ENCODE measurements at places on chromosomes 6 and 20.
A peak's percentile ranks its signal among the peaks of the same experiment; 100 is the strongest.

- peak; percentile 74 for DNase-seq
Observed at GRCh38 chr6:10801224-10801848, 37.0 kb downstream of the MAK start.

GRCh38 chr20:62752181-62752670 is 43.6 kb downstream of the NTSR1 start:
- DNase-seq, result no peak

GRCh38 chr6:32439139-32439538 is 548 bp upstream of the HLA-DRA start:
- DNase-seq, result no peak

- DNase-seq, result no peak
Observed at GRCh38 chr6:41563060-41563776, 17.0 kb downstream of the FOXP4 start.

GRCh38 chr20:10398834-10399369 is 35.1 kb downstream of the MKKS start:
- DNase-seq, result no peak

GRCh38 chr6:15948930-15949900 is 179.7 kb upstream of the MYLIP start:
- DNase-seq, result peak; percentile 42

DNA sequence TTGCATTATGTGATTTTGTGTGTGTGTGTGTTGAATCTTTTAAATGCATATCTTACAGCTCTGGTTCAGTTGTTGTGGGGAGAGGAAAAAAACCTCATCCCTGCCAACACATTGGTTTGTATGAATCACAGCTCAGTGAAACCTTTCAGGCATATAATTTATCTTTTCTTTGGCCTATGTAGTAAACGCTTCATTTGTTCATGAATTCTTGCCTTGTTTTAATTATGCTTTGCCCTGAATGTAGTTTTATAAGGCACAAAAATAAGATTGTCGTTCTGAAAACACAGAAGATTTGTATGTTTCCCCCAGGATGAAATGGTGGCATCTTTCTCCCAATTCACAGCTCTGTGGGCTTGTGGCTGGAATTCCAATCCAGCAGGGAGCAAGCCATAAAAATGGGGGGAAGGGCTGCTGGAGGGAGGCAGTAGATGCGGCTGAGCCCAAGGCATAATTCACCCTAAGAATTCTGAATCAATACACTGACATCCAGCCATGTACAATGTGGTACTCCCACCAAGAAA is 45.1 kb downstream of the BCAS1 start:
- no peak for DNase-seq

DNA sequence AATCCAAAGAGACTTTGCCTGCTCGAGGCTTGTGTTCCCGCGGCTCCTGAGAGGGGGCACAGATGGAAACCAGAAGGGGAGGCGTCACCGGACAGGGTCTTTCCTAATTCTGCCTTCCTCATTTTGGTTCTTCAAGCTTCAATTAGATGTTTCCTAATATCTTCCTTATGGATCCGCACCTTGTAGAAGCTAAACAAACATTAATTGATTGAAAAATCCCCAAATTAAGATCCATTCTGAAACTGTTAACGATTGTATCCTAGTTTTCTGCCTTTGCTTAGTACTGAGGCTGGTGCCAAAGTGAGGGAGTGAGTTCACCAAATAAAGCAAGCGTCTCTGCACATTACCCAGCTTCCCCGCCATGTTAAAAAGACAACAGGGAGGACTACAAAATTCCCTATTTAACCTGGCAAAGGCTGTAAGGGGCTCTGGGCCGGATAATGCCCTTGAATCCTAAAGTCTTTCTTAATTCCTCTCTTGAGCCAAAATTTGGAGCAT is 123.2 kb downstream of the GPX5 start:
- no peak for DNase-seq

DNA sequence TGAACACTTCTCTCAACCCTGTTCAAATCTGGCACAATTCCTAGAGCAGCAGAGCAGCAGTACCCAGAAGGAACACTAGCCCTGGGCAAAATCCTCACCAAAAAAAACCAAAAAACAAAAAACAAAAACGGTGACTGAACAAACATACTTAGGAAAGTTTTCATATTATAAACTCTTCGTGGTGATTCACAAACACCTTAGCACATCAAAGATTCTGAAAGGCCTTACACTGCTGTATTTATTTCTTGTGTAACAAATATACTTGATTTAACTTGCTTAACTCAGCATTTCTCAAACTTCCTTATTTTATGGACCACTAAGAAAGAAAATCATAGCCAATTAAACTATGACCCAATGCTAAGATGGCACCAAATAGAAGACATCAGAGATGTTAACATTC is 57.8 kb upstream of the RREB1 start:
- no peak for DNase-seq

- no peak for DNase-seq
Observed at GRCh38 chr6:152004036-152004566, 196.6 kb downstream of the ESR1 start.

- no peak for DNase-seq
Observed at GRCh38 chr20:44279228-44279627, 31.8 kb downstream of the FITM2 start.

- peak; percentile 50 for DNase-seq
Observed at GRCh38 chr20:19211661-19212468, 577 bp upstream of the SLC24A3 start.

- DNase-seq, result peak; percentile 31
Observed at GRCh38 chr6:136034422-136034821, 182.9 kb downstream of the PDE7B start.

GRCh38 chr6:5398530-5398929 is 137.2 kb downstream of the FARS2 start:
- no peak for DNase-seq

GRCh38 chr6:50180646-50181045 is 130.9 kb upstream of the DEFB112 start:
- DNase-seq, result no peak

DNA sequence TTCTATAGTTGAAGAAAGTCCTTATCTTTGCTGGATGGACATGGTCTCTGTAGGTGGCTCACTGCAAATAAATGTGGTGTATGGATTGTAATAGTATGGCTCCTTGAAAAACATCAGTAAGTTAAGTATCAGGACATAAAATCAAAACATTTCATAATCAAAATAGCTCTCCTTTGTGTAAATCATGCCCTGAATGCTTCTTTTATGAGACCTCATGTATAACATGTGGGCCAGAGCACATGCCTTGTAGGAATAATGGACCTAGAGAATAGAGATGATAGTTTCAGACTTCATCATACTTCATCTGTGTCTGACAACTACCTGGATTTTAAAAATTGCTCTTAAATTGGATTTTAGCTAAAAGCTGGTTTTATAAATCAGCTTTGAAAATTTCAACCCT is 159.9 kb downstream of the ASCC3 start:
- DNase-seq, result no peak

DNA sequence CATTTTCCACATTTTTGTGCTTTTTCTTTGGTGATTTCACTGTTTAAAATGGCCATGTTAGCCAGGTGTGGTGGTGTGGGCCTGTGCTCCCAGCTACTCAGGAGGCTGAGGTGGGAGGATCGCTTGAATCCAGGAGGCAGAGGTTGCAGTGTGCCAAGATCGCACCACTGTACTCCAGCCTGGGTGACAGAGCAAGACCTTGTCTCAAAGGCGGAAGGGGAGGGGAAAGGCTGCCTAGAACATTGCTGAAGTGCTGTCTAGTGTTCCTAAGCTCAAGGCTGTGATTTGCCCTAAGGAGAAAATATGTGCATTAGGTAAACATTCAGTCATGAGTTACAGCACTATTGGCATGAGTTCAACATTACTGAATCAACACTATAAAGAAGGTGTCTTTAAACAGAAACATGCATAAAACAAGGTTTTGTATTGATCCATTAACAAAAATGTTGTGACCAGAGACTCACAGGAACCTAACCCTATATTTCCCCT is 14.0 kb downstream of the ZC2HC1B start:
- DNase-seq, result no peak

- no peak for DNase-seq
Observed at GRCh38 chr6:16475494-16475781, 237.1 kb downstream of the GMPR start.

DNA sequence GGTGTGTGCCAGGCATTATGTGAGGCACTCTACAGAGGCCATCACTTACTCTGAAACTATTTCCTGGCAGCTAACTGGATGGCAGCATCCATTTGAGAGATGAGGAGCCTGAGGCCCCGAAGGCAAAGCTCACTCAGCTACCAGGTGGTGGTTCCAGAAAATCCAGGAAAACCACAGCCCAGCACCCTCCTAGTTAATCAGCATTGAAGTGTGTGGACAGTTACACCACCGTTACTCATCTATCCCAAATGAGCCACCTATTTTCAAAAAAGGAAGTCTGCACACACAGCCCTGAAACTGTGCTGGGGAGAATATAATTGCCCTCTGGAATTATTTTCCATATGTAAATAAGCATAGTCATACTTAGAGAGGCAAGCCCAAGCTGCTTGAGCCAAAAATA is 67.4 kb downstream of the CNBD2 start:
- DNase-seq, result no peak

- peak; percentile 67 for DNase-seq
Observed at GRCh38 chr6:1312473-1313367, 822 bp downstream of the FOXQ1 start.

GRCh38 chr6:1712451-1712850 is 102.7 kb downstream of the FOXC1 start:
- no peak for DNase-seq

GRCh38 chr20:17761604-17762003 is 61.8 kb downstream of the BANF2 start:
- peak; percentile 55 for DNase-seq

- no peak for DNase-seq
Observed at GRCh38 chr6:149806127-149806526, 56.6 kb downstream of the PCMT1 start.

DNA sequence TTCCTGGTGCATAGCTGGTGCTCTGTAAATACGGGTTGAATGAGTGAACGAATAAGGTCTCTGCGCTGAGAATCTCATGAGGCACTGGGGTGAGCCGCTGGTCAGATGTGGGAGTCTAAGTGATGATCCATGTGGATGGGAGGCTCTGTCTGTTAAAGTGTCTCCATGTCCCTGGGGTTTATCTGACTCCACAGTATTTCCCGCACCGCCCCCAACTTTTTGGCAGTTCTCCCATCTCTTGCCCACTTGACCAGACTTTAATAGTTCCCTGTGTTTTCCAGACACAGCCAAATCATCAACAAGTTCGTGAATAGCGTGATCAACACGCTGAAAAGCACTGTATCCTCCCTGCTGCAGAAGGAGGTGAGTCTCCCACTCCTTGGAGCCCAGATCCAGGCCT is 9.9 kb downstream of the BPIFA2 start:
- DNase-seq, result no peak

GRCh38 chr6:34559651-34560365 is 3.7 kb upstream of the SPDEF start:
- peak; percentile 53 for DNase-seq

- peak; percentile 94 for DNase-seq
Observed at GRCh38 chr6:44000164-44000842, 126.9 kb downstream of the MRPL14 start.

- no peak for DNase-seq
Observed at GRCh38 chr20:51384875-51385274, 157.6 kb downstream of the NFATC2 start.

DNA sequence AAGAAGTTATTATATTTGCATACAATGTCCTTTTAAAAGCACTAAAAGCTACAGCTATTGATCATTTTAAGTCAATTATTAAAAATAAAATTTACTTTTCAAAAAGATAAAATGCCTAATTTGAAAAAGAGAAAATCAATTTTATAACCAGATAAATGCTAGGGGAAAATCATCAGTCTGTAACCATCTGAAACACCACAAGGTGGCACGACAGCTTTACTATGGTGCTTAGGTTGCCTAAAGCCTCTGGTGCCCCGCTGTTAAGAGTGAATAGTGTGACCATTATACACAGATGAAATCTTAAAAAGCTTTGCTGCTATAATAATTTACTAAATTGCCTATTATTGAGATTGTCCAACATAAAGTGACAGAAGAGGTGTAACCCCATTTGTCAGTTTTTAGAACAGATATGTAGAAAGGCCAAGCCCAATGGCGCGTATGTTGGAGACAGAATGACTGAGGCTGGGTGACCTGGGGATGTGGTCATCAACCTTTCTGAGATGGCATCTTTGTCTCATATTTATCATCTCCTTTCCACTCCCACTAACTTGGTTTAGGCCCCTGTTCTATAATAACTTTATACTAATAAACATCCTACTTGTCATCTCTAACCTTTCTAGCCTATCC is 100.8 kb downstream of the MOXD1 start:
- DNase-seq, result peak; percentile 43

DNA sequence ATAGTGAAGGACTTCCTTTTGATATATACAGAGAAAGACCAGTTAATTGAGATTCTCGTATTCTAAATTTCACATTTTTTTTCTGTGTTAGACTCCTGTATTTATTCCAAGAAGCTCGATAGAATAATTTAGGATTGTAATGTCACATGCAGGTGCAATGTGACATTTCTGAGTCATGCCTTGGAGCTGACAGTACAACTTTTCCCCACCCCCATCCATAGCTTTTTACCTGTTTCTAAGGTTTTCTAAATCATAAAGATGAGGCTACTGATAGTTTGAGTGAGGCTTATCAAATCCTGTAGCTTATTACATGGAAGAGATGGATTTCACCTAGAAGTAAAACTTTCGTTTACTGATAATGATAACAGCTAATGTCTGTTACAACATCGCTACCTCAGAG is 37.6 kb downstream of the FLRT3 start:
- no peak for DNase-seq

DNA sequence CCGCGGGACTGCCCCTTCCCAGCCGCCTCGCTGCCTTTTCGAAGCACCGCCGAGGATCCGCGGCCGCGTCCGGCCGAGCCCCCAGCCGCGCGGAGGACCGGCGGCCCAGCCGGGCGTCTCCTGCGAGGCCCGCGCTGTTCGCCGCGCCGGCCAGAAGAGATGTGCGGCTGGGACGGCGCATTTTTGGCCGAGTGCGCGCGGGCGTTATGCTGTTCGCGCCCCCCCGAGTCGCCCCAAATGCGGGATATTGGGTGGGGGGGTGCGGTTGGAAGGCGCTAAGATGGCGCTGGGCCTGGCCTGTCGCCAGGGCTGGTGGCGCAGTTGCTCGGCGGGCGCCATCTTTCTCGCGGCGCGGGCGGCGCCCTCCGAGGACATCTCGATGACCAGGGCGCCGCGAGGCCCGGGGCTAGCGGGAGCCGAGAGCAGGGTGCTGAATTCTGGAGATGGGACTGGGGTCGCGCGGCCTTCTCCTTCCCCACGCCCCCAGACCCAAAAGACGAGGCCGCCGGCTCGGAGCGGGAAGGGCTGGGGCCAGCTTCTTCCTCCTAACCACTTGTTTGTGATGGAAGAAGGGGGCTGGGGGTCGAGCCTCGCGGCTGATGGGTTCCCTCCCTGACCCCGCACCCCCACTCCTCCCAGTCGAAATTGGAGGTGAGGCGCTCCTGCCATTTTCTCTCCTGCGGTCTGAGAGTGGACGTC is 1.5 kb downstream of the BICRAL start:
- DNase-seq, result peak; percentile 57

- peak; percentile 62 for DNase-seq
Observed at GRCh38 chr6:160297310-160297709, 38.7 kb upstream of the SLC22A2 start.

DNA sequence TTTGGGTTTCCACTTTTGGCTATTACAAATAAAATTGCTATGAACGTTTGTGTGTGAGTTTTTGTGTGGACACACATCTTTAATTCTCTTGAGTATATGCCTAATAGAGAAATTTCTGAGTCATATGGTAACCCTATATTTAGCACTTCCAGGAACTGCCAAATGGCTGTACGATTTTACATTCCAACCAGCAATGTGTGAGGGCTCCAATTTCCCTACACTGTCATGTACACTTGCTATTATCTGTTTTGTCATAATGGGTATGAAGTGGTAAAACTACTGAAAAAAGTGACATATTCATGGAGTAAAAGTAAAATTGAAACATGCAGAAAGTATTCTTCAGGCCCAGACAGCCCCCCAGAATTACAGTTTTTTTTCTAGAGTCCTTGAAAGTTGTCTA is 59.6 kb upstream of the ESR1 start:
- no peak for DNase-seq

Measured in H9 (cell line).